ENCODE measurements at places on chromosomes 13 and 19. TPM values are rescaled to one million over a fixed set of nuclear protein-coding genes. Genes with fewer than 3 reads are reported as not detected.
A peak's percentile ranks its signal among the peaks of the same experiment; 100 is the strongest.

The EEF1AKMT1 gene
- 13.7 TPM for total RNA-seq

The RFPL4AL1 gene
- total RNA-seq: not detected

The ICAM5 gene
- 45.4 TPM for total RNA-seq

The RASGRP4 gene
- total RNA-seq: not detected

The ANKRD24 gene
- 3.3 TPM for total RNA-seq

DNA sequence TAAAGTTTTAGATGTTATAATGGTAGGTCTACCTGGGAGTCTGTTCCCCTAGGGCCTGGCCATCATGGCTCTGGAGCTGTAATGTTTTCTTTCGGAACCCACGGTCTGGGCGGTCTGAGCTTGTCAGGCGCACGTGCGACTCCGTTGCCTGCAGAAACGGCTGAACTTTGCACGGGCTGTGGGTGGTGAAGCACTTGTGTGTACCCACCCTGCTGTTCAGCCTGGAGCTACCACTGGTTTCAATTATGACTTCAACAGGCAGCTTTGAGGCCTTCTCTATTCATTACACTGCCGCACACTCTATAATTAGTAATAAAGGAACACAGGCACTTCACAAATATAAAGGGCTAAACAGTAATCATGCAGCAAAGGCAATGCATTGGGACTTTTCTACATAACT, 6.0 kb downstream of the PCDH8 start:
- peaks cover 13% of the 10 kb centered on the region for H3K27me3 ChIP-seq
- no peaks in the 10 kb centered on the region for H3K4me1 ChIP-seq
- H3K4me3 ChIP-seq: no peak overlapping the region
- no peaks in the 10 kb centered on the region for H3K36me3 ChIP-seq
- no peak for DNase-seq

- peaks cover 20% of the 10 kb centered on the region for H3K4me1 ChIP-seq
- H3K36me3 ChIP-seq: no peaks in the 10 kb centered on the region
- DNase-seq: peak; percentile 81
- no peaks in the 10 kb centered on the region for H3K27me3 ChIP-seq
- peak overlapping the region; percentile 46 for H3K27ac ChIP-seq
Measured at GRCh38 chr13:20340759-20341171, 108.6 kb upstream of the GJB6 start.

- no peak overlapping the region for H3K27ac ChIP-seq
- no peaks in the 10 kb centered on the region for H3K4me1 ChIP-seq
- no peak overlapping the region for H3K4me3 ChIP-seq
- H3K27me3 ChIP-seq: peaks cover under 1% of the 10 kb centered on the region
Measured at GRCh38 chr13:52838433-52839107, 9.9 kb downstream of the PCDH8 start.

DNA sequence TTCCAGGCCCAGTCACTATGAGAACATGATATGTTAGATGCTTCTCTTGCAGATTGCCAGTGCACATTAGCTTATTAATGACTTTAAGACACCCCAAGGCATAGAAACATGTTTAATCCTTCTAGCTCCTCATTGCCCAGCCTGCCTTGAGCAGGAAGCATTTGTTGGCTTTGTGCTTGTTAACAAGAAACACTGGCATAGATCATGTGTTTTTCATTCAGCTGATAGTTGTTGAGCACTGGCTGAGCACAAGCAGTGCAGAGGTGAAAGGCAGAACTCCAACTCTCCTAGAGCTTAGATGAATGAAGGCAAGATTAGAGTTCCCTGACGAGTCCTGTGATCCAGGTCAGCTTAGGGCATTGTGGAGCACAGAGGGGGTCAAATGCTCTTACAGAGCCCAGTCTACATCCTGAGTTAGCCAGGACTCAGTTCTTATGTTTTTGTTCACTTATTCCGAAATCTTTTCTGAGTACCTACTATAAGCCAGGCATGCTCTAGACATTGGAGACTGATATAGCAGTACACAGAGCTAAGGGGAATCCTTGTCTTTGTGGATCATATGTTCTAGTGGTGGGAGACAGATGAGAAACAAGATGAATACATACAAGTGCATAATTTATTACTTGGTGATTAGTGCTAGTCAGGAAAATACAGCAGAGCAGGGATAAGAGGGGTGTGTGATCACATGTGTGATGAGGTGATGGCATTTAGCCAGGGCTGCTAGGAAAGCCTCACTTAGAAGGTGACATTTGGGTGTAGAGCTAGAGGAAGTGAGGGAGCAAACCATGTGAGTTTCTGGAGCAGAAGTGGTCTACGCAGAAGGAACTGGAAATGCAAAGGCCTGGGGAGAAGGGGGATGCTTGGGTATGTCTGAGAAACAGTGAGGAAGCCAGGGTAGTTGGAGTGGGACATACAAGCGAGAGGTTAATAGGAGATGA, 101.2 kb downstream of the WASF3 start:
- H3K4me3 ChIP-seq: no peak overlapping the region
- no peak overlapping the region for H3K27ac ChIP-seq
- H3K36me3 ChIP-seq: no peaks in the 10 kb centered on the region

The ZNF808 gene
- total RNA-seq: 7.9 TPM

The FCHO1 gene
- total RNA-seq: 0.43 TPM

- H3K4me1 ChIP-seq: peaks cover 14% of the 10 kb centered on the region
- H3K4me3 ChIP-seq: peak overlapping the region; percentile 92
- H3K27me3 ChIP-seq: no peaks in the 10 kb centered on the region
- H3K36me3 ChIP-seq: peaks cover 8% of the 10 kb centered on the region
- peak; percentile 47 for DNase-seq
Measured at GRCh38 chr19:55406091-55406825, 1.3 kb downstream of the UBE2S start.

- peak overlapping the region; percentile 97 for H3K4me3 ChIP-seq
- DNase-seq: peak; percentile 87
- peak overlapping the region; percentile 98 for H3K27ac ChIP-seq
Measured at GRCh38 chr13:27170516-27171243, 931 bp downstream of the USP12 start.

The IZUMO4 gene
- total RNA-seq: 1.6 TPM

The CD33 gene
- total RNA-seq: not detected

The SPRED3 gene
- total RNA-seq: 7.7 TPM

DNA sequence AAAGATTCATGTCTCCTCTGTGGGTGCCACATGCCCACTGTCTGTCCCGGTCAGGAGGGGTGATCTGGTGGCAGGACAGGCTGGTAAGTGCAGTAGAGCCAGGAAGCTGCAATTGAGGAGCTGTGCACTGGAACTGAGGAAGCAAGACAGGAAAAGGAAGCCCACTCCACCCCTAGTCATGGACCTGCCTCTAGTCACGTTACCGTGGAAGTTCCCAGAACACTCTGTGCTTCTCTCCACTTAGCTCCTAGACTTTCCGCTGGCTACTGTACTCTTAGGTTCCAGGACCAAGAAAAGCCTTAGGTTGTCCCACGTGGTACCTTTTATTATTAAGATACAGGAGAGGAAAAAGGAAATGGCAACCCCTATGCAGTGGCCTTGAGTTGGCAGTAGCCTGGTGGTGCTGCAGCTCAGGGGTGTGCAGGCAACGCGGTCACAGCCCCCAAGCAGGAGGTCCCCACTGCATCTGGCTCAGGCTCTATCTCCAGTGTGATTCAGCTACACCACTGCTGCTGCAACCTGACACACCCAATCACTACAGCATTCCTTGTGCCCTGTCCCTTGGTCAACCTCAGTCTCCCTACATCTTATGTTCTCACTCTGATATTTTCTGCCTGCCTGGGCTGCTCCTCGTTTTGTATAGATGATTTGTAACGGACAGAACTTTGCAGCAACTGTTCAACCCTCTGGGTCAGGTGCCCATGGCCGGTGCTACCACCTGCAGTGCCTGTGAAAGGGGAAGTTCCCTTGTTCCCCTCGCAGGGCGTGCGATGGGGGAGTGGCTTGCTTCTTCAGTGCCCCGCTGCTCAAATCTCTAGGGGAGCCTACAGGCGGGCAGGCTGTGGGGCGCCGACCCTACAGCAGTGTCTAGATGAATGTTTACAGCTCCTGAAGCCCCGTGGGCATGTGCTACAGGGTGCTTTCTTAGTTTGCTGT, 24.4 kb upstream of the GPR12 start:
- DNase-seq: no peak
- H3K36me3 ChIP-seq: no peaks in the 10 kb centered on the region
- H3K27ac ChIP-seq: no peak overlapping the region
- H3K4me3 ChIP-seq: no peak overlapping the region
- H3K4me1 ChIP-seq: no peaks in the 10 kb centered on the region
- no peaks in the 10 kb centered on the region for H3K27me3 ChIP-seq

DNA sequence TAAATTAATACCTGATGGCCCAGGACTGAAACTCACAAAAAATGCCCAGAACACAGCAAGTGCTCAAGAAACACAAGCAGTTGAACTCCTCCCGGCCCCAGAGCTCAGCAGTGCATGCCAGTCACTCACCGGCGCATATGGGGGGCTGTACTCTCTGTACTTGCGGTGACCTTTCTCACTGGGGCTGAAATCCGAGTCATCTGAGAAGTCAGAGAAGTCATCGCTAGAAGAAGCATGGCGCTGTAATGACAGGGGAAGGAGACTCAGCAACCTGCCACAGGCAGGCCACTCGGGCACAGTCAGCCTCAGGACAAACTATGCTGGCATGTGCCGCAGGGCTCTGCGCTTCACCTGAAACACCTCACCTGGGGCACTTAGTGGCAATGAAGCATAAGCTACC, 19.7 kb downstream of the ZC3H4 start:
- no peak overlapping the region for H3K27ac ChIP-seq
- no peak overlapping the region for H3K4me3 ChIP-seq
- H3K27me3 ChIP-seq: no peaks in the 10 kb centered on the region
- DNase-seq: peak; percentile 6
- peaks cover 12% of the 10 kb centered on the region for H3K36me3 ChIP-seq
- peaks cover 10% of the 10 kb centered on the region for H3K4me1 ChIP-seq

The MCF2L gene
- total RNA-seq: not detected

DNA sequence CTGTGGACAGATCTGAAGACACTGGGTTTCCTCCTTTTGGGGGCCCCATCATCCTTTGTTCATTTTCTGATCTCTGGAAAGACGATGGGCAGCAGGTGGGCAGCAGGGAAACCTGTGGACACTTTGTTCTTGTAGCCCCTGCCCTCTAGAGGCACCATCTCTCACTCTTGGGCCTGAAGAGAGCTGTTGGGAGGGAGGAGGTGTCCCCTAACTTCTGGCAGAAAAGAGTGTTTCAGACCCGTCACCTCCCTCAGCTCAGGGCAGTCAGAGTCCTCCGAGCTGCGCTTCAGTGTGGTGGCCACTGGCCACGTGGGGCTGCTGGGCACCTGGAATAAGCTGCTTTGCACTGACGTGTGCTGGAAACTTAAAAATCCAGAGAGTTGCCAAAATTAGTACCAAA, 26.9 kb upstream of the RNF17 start:
- H3K27ac ChIP-seq: no peak overlapping the region
- H3K36me3 ChIP-seq: no peaks in the 10 kb centered on the region
- H3K27me3 ChIP-seq: no peaks in the 10 kb centered on the region
- no peak for DNase-seq

GRCh38 chr13:60093425-60094019, 70.2 kb downstream of the DIAPH3 start:
- H3K4me1 ChIP-seq: peaks cover 16% of the 10 kb centered on the region
- no peak for DNase-seq
- H3K27ac ChIP-seq: no peak overlapping the region
- no peak overlapping the region for H3K4me3 ChIP-seq

The MAST1 gene
- total RNA-seq: 1.8 TPM

DNA sequence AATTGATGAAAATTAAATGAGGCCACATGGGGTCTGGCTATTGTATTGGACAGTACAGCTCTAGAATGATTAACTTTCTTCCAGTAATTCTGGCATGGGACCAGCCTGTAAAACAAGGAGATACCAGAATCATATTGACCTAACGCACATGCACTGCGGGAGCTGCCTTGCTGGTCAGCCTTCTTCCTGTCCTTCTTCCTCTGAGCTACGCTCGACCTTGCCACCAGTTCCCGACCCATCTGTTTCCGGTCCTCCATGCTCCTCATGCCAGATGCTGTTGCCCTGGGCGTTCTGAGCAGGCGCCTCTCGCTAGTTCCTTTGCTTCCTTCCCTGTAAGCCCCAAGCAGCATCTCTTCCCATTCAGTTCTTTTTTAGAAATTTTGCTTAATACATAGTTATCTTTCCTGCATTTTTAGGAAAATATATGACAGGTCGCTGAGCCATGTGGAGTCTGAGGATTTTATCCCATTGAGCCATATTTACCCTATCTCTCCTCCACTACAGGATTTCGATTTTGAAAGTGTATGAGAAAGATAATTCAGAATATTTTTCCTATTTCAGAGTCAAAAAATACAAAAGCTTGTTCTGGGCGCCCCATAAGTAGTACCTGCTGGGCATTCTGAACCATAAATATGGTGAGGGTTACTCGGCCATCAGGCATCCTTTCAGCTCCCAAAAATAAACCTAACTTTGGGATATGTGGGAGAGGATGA, 38.6 kb downstream of the TNFRSF19 start:
- H3K36me3 ChIP-seq: no peaks in the 10 kb centered on the region
- H3K27ac ChIP-seq: peak overlapping the region; percentile 65
- DNase-seq: peak; percentile 72
- H3K4me3 ChIP-seq: peak overlapping the region; percentile 66
- H3K27me3 ChIP-seq: no peaks in the 10 kb centered on the region
- H3K4me1 ChIP-seq: peaks cover 31% of the 10 kb centered on the region

The ZNF723 gene
- total RNA-seq: not detected

DNA sequence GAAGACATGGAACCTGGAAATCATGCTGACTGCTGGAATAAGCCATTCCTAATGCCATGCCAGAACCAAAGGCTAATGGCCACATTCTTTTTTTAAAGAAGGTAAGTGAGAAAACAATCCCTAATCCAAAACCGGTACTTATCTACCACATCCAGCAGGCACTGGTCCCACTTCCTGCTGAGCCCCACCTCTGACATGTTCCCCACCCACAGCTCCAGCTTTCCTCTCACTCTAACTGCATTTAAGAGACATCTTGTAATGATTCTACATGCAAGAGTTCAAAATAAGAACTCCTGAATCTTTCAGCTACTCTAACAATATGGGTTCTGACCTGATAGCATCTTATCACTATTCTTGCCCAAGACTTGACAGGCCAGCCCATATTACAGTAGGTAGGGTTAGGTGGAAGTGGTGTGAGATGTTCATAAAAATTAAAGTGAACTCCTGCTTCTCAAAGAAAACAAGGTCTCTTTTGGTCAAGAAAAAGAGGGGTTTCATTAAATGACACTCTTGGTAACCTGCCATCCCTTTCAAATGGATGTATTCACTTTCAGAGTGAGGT, 41.9 kb downstream of the N4BP2L2 start:
- DNase-seq: peak; percentile 6
- H3K27ac ChIP-seq: no peak overlapping the region
- no peak overlapping the region for H3K4me3 ChIP-seq
- no peaks in the 10 kb centered on the region for H3K36me3 ChIP-seq
- no peaks in the 10 kb centered on the region for H3K27me3 ChIP-seq
- H3K4me1 ChIP-seq: 0 out of 2 replicates have a peak, but pooled peaks cover 15% of the 10 kb centered on the region

DNA sequence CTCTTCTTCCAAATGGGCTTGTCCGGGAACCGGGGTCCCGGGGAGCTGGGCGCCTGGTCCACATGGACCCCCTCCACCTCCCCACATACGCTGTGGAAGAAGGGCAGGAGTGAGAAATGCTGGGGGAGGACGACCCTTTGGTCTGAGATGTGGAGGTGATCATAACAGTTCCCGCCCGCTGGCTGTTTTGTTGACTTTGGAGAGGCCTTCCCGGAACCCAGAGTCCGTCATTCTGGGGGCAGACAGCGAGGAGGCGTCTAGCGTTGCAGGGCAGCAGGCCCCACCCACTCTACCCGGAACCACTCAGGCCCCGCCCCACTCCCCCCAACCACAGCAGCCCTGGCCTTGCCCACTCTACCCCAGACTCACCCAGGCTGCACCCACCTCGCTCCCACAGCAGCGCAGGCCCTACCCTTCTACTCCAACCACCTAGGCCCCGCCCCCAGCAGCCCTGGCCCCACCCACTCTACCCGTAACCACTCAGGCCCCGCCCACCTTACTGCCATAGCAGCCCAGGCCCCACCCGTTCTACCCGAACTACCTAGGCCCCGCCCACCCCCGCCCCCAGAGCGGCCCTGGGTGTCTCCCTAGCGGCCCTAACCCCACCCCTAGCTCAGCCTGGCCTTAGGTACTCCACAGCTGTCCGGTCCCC, 7.1 kb downstream of the GPR108 start:
- no peak overlapping the region for H3K4me3 ChIP-seq
- H3K27ac ChIP-seq: no peak overlapping the region
- peak; percentile 46 for DNase-seq
- H3K4me1 ChIP-seq: 0 out of 2 replicates have a peak, but pooled peaks cover under 1% of the 10 kb centered on the region
